GM20000 (cell line): ENCODE measurements at places on chromosomes 16 and 17.
A peak's percentile ranks its signal among the peaks of the same experiment; 100 is the strongest.

DNA sequence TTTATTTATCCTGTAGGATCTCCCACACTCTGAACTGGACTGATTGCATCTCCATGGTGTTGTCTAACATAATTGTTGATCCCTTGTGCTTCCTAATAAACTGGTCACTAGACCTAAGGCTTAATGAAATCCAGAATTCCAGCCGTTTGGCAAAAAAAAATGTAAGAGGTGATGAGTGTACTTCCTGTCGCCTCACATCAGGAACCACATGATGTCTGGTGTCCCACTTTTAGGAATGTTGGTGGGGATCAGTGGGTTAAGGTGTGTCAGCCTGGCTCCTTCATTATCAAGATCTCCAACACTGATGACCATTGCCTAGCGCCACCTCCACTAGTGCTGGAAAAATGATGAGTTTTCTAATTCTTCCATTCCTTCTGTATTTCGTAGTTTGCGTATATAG is 18.6 kb upstream of the LONP2 start:
- no peak for DNase-seq

DNA sequence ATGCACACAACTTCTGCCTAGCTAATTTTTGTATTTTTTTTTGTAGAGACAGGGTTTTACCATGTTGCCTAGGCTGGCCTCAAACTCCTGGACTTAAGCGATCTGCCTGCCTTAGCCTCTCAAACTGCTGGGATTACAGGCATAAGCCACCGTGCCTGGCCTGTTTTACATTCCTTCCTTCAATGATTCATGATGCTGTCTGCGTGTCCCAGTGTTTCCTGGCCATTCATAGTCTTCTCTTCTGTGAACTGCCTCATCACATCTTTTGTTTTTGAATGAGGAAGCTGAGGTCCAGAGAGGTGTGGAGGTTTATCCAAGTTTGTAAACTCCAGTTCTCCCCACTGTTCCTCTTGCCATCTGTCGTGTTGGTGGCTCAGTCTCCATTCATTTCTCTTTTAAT is 64.5 kb upstream of the MED9 start:
- no peak for DNase-seq

GRCh38 chr17:8056976-8057625 is 18.2 kb downstream of the ALOX15B start:
- no peak for DNase-seq

- no peak for DNase-seq
These were observed 163.7 kb downstream of the MAF start for GRCh38 chr16:79436885-79437284.

DNA sequence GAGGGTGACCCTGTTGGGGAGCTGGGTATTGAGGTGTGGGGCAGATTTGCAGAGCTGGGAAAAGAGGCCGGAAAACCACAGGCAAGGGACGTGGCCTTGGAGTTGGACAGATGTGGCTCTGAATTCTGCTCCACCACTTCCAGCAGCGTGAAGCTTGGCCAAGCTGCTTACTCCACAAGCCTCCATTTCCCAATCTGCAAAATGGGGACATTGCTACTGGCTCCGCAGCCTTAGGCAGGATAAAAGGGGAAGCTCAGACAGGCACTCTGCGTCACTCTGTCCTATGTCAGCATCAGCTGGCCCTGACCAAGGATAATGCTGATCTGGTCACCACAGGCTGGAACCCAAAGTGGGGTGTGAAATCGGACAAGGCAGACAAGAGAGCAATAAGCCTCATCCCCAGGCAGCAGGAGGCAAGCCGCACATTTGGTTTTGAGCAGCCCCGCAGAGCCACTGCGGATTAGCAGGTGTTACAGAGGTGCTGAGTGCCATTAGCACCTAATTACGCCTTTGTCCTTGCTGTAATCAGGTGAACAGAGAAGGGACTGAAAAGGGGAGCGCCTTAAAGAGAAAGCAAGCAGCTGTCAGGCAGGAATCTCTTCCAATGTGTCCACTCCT is 54.8 kb downstream of the SDK2 start:
- no peak for DNase-seq

- DNase-seq = no peak
These were observed 50.4 kb downstream of the KATNIP start for GRCh38 chr16:27600381-27600780.

- peak; percentile 69 for DNase-seq
These were observed 9.6 kb downstream of the IL32 start for GRCh38 chr16:3074860-3075522.

- peak; percentile 52 for DNase-seq
These were observed 11.1 kb upstream of the PIK3R5 start for GRCh38 chr17:8976638-8977037.

DNA sequence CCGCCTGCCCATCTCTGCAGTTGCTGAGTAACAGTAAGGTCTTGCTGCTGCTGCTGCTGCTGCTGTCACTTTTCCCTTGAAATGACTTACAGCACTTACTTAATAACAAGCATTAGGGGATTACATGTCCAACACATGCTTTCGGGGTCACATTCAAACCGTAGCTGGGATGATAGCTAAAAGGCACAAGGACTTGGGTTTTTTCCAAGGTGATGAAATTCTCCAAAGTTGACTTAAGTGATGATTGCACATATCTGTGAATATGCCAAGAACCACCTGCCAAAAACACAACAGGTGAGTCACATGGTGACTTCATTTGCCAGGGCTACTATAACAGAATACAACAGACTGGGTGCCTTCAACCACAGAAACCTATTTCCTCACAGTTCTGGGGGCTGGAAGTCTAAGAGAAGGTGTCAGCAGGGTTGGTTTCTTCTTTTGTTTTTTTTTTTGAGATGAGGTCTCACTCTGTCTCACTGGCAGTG is 121.9 kb upstream of the TNRC6C start:
- no peak for DNase-seq

DNA sequence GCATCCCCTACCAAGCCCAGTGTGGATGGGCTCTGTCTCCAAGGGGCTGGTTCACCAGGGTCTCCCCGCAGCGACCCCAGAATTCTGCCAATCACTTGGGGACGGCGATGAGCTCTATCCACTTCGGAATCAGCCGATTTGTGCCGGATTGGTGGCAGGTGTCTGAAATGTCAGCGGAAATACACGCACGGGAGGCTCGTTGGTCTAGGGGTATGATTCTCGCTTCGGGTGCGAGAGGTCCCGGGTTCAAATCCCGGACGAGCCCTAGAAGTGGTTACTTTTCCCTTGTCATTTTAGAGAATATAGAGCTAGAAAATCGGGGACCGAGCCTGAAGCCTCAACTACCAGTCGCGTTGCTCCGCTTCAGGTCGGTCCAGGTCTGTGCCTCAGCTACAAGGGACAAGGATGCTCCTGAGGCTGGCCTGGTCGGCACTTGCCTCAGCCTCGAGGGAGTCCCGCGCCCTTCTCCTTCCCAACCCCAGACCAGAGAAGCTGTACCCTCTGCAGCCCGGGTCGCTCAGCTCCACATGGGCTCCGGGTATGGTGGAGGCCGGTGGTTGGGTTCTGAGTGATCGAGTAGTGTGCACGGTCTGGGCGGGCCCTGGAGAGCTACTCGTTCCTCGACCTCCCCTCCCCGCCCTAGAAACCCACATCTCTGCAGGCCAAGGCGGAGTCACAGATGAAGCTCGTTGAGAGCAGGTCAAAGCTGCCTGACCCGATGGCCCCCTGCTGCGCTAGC is 16.0 kb upstream of the OR1F1 start:
- DNase-seq = no peak

- peak; percentile 77 for DNase-seq
These were observed 154.2 kb downstream of the PITPNC1 start for GRCh38 chr17:67531291-67531690.

- no peak for DNase-seq
These were observed 7.7 kb downstream of the EEF2K start for GRCh38 chr16:22213801-22214200.

- DNase-seq = no peak
These were observed 44.2 kb downstream of the MARF1 start for GRCh38 chr16:15598648-15599190.

DNA sequence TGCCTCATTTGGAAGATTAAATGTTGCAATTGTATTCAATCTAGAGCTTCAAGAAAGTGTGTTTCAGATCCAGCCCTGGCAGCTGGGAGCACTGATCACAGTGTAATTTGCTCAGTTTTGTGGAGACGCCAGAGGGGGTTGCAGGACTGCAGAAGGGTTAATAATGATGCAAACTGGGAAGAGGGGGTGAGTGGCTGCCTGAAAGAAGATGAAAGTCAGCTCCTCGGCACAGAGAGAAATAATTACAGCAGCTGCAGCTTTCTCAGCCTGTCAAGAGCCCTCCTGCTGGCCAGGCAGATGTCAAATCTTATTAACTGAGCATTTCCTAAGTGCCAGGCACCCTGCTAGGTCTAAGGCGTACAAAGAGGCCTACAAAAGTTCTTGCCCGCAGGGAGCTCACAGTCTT is 97.7 kb downstream of the ZNF18 start:
- no peak for DNase-seq

- no peak for DNase-seq
These were observed 2.9 kb downstream of the SRL start for GRCh38 chr16:4239020-4239419.

DNA sequence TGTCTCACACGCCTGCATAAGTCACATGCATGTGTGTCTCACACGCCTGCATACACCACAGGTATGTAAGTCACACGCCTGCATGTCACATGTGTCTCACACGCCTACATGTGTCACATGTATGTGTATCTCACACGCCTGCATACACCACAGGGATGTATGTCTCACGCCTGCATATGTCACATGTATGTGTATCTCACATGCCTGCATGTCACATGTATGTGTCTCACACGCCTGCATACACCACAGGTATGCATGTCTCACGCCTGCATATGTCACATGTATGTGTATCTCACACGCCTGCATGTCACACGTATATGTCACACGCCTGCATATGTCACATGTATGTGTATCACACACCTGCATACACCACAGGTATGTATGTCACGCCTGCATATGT is 13.8 kb upstream of the CDH15 start:
- no peak for DNase-seq

DNA sequence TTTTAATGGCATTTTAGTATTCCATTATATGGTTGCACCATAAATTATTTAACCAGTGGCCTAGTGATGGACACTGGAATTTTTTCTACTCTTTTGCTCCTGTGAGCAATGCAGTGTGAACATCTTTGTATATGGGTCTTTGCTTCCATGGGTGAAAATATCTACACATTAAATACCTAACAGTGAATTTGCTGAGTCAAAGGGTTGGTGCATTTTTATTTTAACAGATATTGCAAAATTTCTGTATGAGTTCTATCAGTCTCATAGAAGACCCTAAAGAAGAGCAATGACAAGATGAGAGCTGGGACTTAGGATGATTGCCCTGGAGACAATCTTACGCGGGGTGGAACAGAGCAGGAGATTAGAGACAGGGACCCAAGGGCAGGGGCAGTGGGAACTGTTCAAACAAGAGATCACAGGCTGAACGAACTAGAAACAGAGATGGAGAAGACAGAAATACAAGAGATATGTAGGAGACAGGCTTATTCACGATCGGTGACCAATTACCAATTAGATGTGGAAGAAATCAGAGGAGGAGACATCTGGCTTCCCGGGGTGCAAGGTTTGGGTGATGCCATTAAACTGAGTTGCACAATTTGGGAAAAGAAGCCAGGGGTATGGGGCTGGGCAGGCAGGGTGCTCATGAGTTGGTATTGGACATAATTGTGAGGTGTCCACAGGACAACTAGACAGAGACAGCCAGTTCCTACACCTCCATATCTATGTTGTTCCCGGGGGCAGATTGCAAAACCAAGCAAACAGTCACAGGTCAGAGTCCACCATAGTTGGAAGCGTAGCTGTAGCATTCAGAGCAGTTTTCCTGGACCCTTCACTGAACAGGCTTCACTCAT is 39.9 kb upstream of the LONP2 start:
- no peak for DNase-seq

- DNase-seq = peak; percentile 41
These were observed 41.7 kb upstream of the JPH3 start for GRCh38 chr16:87560428-87561199.

DNA sequence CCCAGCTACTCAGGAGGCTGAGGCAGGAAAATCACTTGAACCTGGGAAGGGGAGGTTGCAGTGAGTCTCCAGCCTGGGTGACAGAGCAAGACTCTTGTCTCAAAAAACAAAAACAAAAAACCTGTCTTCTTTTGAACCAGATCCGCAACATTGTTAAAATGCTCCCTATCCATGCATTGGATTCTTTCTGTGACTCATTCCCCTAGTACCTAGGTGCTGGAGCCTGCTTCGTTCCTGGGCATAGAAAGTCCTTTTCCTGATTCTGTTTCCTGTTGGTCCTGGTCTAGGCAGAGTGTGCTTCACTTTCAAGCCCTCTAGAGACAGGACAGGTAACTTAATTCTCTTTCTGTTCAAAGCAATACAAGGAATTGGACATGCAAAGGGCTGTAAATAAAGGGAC is 5.2 kb downstream of the EPN2 start:
- DNase-seq = no peak
